ENCODE measurements at places on chromosomes 13 and 19.

GRCh38 chr13:46613409-46614049 lies 60.6 kb downstream of the LRCH1 start:
- no peak for DNase-seq

- DNase-seq, result no peak
Measured at GRCh38 chr13:65592731-65593130, 1637.4 kb downstream of the PCDH9 start.

- DNase-seq, result no peak
Measured at GRCh38 chr13:32381539-32381938, 46.4 kb downstream of the N4BP2L1 start.

GRCh38 chr13:32824675-32825074 lies 191.5 kb upstream of the KL start:
- no peak for DNase-seq
